ENCODE measurements at places on chromosomes 1 and 21. TPM values are rescaled to one million over a fixed set of nuclear protein-coding genes. Genes with fewer than 3 reads are reported as not detected.

ATP1B1 gene
- 3.7 TPM for total RNA-seq

DNA sequence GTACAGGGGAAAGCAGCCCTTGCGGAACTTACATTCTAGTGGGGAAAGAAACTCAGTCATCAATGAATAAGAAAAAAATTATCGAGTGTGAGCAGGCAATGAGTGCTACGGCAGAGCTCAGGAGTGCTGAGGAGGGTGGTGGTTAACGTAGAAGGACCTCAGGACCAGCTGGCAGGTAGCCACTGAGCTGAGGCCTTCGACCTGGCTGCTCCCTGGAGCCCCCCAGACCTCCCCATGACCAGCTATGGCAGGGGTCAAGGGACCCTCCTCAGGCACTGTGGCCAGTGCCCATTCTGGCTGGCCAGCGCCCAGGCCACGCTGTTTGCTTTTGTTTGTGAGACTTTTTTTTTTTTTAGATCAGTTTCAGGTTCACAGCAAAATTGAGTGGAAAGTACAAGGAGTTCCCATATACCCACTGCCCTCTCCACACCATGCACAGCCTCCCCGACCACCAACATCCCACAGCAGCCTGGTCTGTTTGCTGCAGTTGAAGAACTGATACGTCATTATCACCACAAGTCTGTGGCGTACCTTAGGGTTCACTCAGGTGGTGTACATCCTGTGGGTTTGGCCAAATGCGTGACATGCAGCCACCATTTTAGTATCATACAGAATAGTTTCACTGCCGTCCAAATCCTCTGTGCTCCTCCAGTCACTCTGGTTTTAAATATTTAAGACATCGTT lies 11.8 kb upstream of the TTC22 start:
- no peak overlapping the region for H3K4me3 ChIP-seq
- H3K4me1 ChIP-seq: peaks cover 2% of the 10 kb centered on the region
- H3K27ac ChIP-seq: no peak overlapping the region
- peak; percentile 45 for DNase-seq
- H3K36me3 ChIP-seq: no peaks in the 10 kb centered on the region
- H3K27me3 ChIP-seq: no peaks in the 10 kb centered on the region

SMIM1 gene
- 1.5 TPM for total RNA-seq

DNA sequence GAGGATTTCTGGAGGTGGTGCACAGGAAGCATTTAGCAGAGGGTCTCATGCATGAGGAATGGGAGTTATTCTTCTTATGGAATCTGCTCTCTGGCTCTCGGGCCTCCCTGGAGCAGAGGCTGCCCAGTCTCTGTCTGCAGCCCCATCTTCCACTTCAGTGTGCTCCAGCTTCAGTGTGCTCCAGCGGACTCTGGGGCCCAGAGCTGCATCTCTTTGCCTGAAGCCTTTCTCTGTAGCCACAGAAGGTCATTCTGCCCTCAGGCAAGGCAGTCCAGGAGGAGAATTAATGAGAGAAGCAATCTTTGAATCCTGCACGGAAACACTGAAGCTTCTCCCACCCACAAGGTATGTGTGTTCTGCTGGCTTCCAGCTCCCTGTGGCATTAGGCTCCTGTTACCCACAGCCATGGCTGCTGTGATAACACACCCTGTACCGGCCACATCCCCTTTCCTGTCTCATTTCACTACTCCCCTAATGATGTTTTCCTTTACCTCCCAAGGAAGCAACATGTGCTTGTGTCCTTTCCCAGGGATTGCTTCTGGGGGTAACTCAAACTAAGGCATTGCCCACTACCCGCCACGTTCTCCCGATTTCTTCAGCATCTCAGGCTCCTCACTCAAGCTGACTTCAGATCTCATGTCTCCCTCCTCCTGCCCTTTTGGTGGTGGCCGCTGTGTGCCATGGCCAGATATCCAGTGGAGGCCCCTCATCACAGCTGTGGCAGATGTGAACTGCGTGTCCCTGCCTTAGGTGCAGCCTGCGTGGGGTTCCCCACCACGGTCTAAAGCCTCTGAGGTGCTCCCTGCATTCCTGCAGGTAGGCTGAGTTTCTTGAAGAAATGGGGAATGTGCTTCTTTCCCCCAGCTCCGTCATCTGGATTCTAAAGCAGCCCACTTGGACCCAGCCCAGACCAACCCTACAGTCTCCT lies 181.2 kb upstream of the GALNT2 start:
- no peak for DNase-seq
- no peaks in the 10 kb centered on the region for H3K36me3 ChIP-seq
- no peak overlapping the region for H3K4me3 ChIP-seq
- H3K27me3 ChIP-seq: peaks cover 6% of the 10 kb centered on the region

GRCh38 chr1:27406362-27406680 lies 13.9 kb downstream of the GPR3 start:
- H3K36me3 ChIP-seq: peaks cover 10% of the 10 kb centered on the region
- DNase-seq: no peak
- peak overlapping the region; percentile 1 for H3K27ac ChIP-seq
- H3K4me3 ChIP-seq: no peak overlapping the region
- no peaks in the 10 kb centered on the region for H3K27me3 ChIP-seq

DNA sequence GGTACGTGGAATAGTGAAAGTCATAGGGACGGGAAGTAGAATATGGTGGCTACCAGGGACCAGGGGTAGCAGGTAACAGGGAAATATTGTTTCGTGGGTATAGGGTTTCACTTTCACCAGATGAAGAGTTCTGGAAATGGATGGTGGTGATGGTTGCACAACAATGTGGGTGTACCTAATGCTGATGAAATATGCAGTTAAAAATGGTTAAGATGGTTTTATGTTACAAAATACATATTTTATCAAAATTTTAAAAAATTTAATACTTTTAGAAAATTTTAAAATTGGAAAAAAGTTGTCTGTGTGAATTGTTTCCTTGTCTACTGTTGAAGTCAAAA lies 55.5 kb upstream of the TLR5 start:
- no peaks in the 10 kb centered on the region for H3K36me3 ChIP-seq
- H3K4me3 ChIP-seq: no peak overlapping the region
- no peak overlapping the region for H3K27ac ChIP-seq
- DNase-seq: no peak
- no peaks in the 10 kb centered on the region for H3K27me3 ChIP-seq

ARHGAP30 gene
- total RNA-seq: 175 TPM

DNA sequence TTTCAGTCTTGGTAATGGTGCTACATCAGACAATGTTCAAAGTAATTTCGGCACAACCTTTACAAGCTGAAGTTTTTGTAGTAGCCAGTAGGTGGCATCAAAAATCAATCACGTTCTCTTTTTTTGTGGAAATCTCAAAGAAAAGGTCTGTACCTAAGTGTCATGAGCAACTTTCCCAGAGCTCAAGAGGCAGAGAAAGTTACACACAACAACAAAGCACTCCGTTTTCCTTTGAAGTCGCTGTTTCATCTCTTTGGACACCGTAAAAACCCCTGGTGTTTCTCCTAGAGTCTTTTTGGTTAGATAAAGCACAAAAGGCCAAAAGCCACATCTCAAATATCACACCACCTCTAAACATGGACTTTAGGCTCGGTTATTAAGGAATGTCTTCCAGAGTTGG lies 131.6 kb downstream of the LHX8 start:
- no peak overlapping the region for H3K27ac ChIP-seq
- H3K4me3 ChIP-seq: no peak overlapping the region
- no peaks in the 10 kb centered on the region for H3K4me1 ChIP-seq

- peak overlapping the region; percentile 11 for H3K4me3 ChIP-seq
- H3K27me3 ChIP-seq: no peaks in the 10 kb centered on the region
- H3K36me3 ChIP-seq: peaks cover 59% of the 10 kb centered on the region
- peak overlapping the region; percentile 89 for H3K27ac ChIP-seq
These were observed 137.2 kb downstream of the DHRS3 start for GRCh38 chr1:12480748-12481362.

CA14 gene
- not detected for total RNA-seq

TMCC2 gene
- total RNA-seq: 6.6 TPM

- H3K27ac ChIP-seq: no peak overlapping the region
- peaks cover 5% of the 10 kb centered on the region for H3K4me1 ChIP-seq
- DNase-seq: no peak
- H3K4me3 ChIP-seq: no peak overlapping the region
- no peaks in the 10 kb centered on the region for H3K36me3 ChIP-seq
These were observed 114.9 kb downstream of the RRAGC start for GRCh38 chr1:38744452-38745350.

DNA sequence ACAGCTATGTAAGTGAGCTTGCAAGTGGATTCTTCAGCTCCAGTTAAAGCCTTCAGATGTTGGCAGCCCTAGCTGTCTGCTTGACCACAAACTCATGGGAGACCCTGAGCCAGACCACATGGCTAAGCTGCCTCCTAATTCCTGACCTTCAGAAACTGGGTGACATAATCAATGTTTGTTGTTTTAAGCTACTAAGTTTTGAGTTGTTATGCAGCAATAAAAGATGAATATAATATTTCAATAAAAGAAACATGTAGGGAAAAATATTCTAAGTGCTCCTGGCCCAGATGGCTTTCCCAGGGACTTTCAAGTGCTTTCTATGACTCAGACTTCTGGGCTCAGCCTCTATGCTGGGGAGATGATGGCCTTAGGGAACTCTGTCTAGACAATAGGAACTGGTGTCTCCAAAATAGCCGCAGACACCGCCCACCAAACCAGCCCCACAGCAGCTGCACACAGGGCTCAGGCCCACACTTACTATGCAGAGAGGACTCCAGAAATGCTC lies 20.3 kb upstream of the AZIN2 start:
- no peak overlapping the region for H3K27ac ChIP-seq
- no peak overlapping the region for H3K4me3 ChIP-seq
- no peaks in the 10 kb centered on the region for H3K27me3 ChIP-seq
- H3K4me1 ChIP-seq: no peaks in the 10 kb centered on the region

DNA sequence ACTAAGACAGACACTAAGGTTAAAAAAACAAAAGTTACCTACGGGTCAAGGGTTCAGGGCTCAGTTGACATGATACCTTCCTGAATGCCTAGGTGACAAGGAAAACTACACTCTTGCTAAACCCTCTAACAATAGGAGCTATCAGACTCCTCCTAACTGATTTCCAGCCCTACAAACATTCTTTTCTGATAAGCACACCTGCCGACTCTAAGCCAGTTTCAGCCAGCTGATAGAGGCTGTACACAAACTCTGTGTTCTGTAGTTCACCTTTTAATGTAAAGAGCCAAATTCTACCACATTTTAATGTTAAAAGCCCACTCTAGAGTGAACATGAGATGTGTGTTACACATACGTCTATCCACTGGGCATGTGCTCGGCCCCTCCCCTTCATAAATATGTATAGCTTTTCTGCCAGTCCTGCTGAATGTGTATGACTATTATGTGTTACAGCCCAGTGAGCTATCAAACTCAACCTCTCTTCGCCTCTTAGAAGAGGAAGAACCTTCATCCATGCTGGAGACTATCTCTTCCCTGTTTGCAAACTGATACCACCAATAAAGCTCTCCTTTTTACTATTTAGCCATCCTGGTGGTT lies 40.0 kb upstream of the FAM163A start:
- H3K36me3 ChIP-seq: no peaks in the 10 kb centered on the region
- peaks cover 3% of the 10 kb centered on the region for H3K27me3 ChIP-seq
- H3K4me3 ChIP-seq: no peak overlapping the region
- H3K4me1 ChIP-seq: peaks cover 2% of the 10 kb centered on the region
- no peak overlapping the region for H3K27ac ChIP-seq
- DNase-seq: no peak

CDKN2C gene
- 18.4 TPM for total RNA-seq

NBPF8 gene
- 21.1 TPM for total RNA-seq

NOS1AP gene
- 0.18 TPM for total RNA-seq

DNA sequence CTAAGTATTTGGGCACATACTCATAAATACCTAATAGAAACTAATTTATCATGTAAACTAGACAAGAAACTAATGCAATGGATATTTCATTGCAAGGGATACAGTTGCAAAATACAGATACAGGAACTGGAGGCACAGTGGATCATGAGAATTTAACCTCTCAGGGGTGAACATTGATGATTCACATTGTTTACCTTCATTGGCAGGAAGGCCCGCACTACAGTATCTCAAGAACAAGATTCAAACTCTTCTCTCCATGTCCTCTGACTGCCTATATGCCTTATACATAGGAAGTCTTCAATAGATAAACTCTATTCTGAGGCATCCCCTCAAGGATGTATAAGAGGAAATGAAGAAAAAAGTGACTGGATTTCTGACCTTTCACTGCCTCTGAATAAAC lies 18.4 kb upstream of the PTBP2 start:
- no peaks in the 10 kb centered on the region for H3K4me1 ChIP-seq
- H3K4me3 ChIP-seq: no peak overlapping the region
- H3K36me3 ChIP-seq: peaks cover 2% of the 10 kb centered on the region
- peaks cover 7% of the 10 kb centered on the region for H3K27me3 ChIP-seq
- no peak overlapping the region for H3K27ac ChIP-seq
- no peak for DNase-seq

DNA sequence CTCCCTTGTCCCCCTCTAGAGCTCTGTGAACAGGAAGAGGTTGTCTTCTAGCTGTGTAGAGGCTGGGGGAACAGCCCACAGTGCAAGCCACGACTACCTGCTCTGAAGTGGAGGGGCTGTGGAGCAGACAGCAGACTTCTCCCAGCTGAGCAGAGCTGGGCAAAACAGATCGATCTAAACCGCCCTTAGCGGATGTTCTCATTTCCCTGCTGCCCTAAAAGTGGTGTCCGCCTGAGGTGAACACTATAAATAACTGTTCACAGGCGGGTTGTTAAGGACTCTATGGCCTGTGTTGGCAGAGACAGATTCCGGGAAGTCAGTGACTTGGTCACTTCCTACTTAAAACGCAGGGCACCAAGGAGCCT lies 203.2 kb downstream of the RHOU start:
- H3K27ac ChIP-seq: peak overlapping the region; percentile 73
- peak; percentile 51 for DNase-seq
- H3K27me3 ChIP-seq: no peaks in the 10 kb centered on the region
- no peak overlapping the region for H3K4me3 ChIP-seq

DNA sequence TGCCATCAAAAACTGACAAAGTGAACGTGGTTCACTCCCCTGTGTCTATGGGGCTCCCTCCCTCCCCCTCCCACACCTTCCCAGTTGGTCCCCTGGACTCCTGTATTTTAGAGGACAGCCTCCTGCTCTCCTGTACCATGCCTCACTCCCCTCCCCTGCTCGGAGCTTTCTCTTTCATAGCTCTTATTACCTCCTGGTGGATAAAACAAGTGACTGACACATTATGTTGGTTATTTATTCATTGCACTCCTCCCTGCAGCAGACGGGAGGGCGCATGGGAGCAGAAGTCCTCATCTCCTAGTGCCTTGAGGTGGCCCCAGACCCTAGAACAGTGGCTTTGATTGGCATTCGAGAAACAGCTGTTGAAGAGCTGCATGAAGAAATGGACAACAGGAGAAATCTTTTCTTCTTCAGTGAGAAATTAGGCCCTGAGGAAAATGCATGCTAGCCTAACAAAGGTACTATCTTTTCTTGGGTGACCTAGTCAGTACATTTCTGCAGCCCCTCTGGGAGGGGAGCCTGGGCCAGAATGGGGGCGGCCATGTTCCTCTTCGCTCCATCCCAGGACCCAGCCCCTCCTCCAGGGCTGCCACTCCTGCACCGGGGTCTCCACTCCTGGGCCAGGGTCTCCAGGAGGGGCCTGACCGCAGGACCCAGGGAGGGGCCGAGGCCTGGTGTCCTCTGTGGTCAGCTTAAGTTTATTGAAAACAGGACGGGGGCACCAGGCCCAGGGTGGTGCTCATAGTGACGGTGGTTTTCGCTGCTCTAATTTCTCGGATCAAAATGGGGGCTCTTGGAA lies 1.2 kb upstream of the TFF1 start:
- no peaks in the 10 kb centered on the region for H3K27me3 ChIP-seq
- peak overlapping the region; percentile 66 for H3K27ac ChIP-seq
- no peak overlapping the region for H3K4me3 ChIP-seq
- peaks cover 29% of the 10 kb centered on the region for H3K4me1 ChIP-seq
- no peak for DNase-seq
